Activated T-helper 2 cell treated with anti-CD3 and anti-CD28 coated beads, Interferon-gamma antibody, Interleukin-2, Interleukin-4, amounts not matched to agents 10 μg/mL and 5 μg/mL and 100 μg/mL, durations not matched to agents 14 hours and 24 hours and 36 hours (primary cell): ENCODE measurements at places on chromosomes 16 and 17.

DNA sequence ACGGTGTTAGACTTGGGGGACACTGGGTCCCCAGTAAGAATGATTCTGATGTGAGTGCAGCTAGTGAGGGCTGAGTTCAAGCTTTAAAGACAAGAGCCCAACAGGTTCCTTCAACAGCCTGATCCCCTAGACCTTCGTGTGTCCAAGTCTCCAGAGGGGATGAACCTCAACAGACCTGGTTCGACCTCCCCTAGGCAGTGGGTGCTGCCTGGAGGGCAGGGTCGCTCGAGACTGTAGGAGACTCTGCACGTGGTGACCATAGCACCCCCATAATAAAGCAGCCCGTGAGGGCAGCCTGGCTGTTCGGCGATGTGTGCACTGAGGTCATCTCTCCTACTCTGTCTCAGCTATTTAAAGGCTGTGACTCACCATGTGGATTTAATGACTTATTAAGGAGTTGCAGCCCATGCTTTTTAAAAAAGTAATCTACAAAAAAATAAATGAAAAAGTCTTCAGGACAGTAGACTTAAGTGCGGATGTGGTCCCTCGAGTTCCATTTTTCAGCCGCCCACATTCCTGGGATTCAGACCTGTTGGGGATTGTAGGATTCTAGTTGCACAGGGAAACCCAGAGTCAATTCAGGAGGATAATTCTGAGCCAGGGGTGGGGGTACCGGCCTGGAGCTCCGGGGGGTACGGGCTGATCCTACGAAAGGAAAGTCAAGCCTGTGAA lies 23.4 kb upstream of the METRNL start:
- no peak for DNase-seq

DNA sequence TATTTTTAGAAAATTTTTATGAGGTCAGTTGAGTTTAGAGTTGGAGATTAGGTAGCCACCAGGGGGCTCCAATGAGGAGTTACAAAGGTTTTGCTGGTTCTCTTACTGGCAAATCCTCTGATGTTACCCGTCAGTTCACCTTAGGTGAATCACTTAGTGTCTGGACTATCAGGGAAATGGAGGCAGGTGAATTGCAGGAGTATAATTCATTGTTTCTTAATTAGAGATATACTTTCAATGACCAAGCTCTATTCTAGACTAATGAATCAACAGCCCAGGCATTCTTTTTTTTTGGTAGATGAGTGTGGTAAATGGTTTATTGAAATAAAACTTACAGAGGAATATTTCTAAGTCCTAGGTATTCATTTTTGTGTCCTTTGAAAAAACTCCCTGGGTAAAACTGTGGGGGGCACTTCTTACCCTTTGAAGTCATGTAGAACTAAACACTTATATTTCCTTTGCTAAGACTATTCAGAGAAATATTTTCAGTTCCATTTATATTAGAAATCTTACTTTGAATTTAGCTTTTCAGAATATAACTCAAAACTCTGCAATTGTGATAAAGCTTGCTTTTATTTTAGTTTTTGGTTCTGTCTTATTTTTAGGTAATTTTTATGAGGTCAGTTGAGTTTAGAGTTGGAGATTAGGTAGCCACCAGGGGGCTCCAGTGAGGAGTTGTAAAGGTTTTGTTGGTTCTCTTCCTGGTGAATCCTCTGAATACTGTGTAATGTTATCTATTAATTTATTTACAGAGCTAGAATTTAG lies 17.7 kb downstream of the PSMD11 start:
- DNase-seq, result peak; percentile 43

GRCh38 chr16:49810831-49811230 lies 45.1 kb downstream of the ZNF423 start:
- DNase-seq, result no peak

GRCh38 chr17:82871056-82871775 lies 31.4 kb upstream of the ZNF750 start:
- DNase-seq, result no peak

DNA sequence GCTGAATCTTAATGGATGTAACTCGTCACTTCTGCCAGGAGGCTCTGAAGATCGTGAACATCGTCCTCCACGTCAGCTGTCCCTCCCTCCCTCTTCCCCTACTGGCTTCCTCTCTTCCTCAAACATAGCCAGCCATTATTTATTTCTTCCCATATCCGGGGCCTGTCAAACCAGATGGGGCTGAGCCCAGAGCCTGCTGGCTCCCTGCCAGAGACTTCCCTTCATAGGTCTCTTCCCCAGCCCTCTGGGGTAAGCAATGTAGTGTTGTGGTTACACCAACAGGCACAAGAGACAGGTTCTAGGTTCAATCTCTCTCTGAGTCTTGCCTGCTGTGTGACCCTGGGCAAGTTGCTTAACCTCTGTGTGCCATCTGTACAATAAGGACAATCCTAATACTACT lies 40.1 kb upstream of the ZFP90 start:
- no peak for DNase-seq

DNA sequence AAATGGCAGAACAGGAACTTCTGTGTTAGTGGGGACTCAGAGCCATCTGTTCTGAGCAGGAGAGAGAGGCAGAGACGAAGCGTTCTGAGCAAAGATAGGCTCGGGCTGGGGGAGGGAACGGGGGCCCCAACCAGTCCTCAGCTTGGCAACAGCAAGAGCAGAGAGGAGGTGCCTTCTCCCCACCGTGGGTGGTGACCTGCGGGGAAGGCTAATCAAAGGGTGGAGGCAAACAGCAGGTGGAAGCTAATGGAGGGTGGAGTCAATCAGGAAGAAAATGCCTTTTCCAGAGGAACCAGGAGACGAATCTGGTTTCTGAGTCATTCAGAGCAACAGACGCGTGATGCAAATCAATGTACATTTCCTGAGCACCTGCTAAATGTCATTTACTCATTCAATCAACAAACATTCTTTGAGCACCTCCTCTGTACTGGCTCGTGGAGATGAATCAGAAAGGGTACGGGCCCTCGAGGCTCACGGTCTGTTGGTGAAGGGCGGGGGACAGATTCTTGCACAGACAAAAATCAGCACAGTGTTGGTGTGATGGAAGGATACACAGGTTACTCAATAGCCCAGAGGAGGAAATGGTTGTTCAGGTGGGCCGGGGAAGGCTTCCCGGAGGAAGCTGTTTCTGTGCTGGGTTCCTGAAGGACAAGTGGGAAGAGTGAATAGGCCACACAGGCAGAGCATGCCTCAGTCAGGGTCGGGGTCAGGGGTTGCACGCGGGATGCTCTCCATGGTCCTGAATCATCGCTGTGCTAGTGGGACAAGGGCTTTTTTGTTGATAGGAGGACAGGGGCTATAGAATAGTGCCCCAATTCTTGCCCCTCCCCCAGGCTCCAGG lies 5.7 kb upstream of the SPNS2 start:
- DNase-seq, result peak; percentile 28

DNA sequence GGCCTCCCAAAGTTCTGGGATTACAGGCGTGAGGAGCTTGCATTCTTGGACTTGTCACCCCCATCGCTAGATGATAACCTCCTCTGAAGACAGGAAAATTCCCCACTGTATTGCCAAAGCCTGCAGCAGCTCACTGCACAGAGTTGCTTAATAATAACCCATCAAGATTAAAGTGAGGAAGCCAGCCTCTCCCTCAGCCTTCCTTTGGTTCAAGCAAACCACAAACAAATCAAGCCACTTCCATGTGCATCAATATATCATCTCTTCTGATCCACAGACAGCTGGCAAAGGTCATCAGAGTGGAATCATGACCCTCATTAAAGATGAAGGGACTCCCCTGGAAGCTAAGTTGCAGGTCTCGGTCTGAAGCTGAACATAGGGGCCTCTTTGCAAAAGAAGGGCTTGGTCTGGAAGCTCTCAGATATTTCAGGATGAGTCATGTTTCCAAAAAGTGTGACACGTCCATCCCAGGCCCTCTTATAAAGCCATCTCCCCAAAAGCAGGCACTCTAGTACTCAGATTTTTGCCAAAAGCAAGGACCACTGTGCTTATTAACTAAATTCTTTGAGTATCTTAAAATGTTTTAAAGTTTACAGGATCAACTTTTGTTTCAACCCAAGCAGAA lies 4.8 kb downstream of the EMP2 start:
- DNase-seq, result no peak

DNA sequence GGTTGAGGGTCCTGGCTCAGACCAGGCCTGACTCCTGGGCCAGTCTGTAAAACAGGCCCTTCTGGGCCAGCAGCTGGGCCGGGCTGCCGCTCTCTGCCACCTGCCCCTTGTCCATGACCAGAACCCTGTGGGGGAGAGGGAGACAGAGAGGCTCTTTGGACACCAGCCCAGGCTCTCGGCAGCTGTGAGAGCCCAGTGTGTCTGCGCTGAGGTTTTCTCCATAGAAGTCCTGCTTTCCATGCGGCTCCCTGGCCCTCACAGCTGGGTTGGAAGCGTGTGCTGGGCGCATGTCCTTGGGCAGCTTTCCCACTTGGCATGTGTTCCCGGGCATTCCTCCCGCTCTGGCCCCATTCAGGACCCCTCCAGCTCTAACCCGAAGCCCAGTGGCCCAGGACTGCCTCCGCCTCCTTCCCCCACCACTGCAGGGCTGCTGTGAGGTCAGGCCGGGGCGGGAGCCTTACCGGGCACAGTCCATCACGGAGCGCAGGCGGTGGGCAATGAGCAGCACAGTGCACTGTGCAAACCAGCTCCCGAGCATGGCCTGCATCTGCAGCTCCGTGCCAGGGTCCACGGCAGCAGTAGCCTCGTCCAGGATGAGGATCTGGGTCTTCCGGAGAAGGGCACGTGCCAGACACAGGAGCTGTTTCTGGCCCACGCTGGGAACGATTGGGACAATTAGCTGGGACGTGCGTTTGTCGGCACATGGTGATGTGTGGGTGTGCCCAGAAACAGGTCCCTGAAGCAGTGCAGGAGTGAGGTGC lies 73.0 kb downstream of the ABCC6 start:
- no peak for DNase-seq

GRCh38 chr16:117379-118365 lies 20.8 kb downstream of the NPRL3 start:
- peak; percentile 39 for DNase-seq

GRCh38 chr17:8954339-8954738 lies 11.2 kb downstream of the PIK3R5 start:
- DNase-seq, result peak; percentile 58
